Chondrocyte (in vitro differentiated cells): ENCODE measurements at places on chromosomes 3 and 15.

DNA sequence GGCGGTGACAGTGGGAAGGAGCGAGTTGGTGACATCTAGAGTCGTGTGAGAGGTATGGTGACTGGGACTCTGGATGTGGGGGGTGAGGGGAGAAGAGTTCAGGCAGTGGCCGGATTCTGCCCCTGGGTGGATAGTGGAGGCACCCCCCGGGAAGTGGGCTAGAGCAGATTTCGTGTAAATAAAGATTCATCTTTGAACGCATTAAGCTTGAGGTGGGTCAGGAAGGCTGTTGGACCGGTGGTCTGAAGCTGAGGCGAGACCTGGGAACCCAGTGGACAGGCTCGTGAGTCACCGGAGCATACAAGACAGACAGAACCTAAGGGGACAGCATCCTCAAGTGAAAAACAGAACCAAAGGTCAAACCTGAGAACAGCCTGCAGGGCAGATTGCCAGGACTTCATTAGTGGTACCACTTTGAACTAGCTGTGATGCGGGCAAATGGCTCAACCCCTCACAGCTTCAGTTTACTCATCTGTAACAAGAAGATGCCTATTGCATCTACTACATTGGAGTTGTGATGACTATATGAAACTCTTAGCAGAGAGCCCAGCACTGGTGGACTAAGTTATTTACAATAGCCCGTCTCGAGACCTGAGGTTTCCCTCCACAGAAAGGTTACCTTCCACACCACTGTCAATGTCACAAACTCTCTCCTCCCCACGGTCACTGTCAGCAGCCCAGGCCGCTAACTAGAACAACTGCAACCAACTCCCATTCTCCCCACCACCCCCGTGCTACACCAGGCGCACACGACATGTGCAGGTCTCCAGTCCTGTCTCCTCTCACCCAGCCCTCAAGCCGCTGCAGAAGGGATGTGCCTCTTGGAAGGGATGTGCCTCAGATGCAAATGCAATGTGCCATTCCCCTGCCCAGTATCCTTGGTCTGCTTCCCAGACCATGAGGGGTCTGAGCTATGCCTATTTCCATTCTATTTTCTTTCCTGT lies 901 bp upstream of the CLN6 start:
- H3K27ac ChIP-seq: peak overlapping the region; percentile 76
- DNase-seq: peak; percentile 75
- H3K4me3 ChIP-seq: peak overlapping the region; percentile 76
- H3K4me1 ChIP-seq: peaks cover 23% of the 10 kb centered on the region
- no peaks in the 10 kb centered on the region for H3K36me3 ChIP-seq

GRCh38 chr3:71584394-71585011 lies 975 bp upstream of the FOXP1 start:
- H3K4me1 ChIP-seq: peaks cover 48% of the 10 kb centered on the region
- peak overlapping the region; percentile 96 for H3K27ac ChIP-seq
- DNase-seq: no peak
- H3K4me3 ChIP-seq: peak overlapping the region; percentile 81
- no peaks in the 10 kb centered on the region for H3K27me3 ChIP-seq

GRCh38 chr3:127408022-127408683 lies 120.3 kb upstream of the PRR20G start:
- DNase-seq: peak; percentile 57

DNA sequence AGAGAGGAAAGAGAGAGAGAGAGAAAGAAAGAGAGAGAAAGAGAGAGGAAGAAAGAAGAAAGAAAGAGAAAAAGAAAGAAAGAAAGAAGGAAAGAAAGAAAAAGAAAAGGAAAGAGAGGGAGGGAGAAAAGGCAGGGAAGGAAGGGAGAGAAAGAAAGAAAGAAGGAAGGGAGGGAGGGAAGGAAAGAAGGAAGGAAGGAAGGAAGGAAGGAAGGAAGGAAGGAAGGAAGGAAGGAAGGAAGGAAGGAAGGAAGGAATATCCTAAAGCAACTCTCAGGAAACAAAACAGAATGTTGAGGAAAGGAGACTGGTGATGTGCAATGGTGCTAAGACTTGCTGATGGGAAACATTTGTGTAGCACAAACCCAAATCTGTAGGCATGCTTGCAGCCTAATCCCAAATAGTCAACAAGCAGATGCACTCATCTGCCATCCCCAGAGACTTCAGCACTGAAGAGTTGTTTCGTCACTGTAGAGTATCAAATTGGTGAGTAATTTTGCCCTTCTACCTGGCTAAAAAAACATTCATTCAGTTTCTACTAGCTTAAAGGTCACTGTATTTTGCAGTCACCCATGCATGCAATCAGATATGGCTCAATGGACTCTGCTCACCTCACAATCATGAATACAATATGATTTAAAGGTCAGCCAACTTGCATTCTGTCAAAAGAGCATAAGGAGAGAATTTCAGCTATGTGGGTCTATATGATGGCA lies 480.3 kb downstream of the FGF12 start:
- no peaks in the 10 kb centered on the region for H3K4me1 ChIP-seq
- no peak overlapping the region for H3K4me3 ChIP-seq
- no peaks in the 10 kb centered on the region for H3K27me3 ChIP-seq

DNA sequence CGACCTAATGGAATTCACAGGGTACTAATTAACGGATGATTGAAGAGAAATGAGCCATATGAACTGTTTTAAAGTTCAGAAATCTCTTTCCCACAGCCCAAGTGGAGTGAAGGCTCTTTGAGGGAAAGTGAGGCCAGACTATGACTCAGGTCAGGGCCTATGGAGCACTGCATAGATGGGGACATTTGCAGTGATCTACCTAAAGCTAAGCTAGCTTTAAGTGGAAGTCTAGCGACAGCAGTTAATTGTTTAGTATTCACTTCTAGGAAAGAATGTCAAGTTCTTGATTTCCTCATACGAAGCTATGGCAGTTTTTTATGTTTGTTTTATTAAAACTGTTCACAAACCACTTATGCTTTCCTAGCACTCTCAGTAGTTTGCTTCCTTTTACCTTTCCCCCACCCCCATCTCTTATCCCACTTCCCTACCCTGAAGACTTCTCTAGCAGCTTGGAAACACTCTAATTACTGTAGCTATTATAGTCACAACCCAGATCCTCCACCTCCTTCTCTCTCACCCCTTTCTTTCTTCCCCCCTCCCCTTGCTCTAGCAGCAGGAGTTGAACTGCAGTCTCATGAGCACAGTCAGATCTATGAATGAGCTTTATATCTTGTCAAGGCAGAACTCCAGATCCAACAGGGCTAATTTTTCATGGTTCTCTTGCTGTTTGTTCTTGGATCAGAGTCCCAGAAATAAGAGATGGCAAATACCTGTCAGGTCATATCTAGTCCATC lies 6.2 kb downstream of the ZNF609 start:
- peak overlapping the region; percentile 15 for H3K27ac ChIP-seq
- peaks cover 43% of the 10 kb centered on the region for H3K4me1 ChIP-seq
- no peak overlapping the region for H3K4me3 ChIP-seq

- peak overlapping the region; percentile 22 for H3K27ac ChIP-seq
- DNase-seq: no peak
- H3K27me3 ChIP-seq: no peaks in the 10 kb centered on the region
Measured at GRCh38 chr3:159818997-159819500, 169.6 kb upstream of the IL12A start.

DNA sequence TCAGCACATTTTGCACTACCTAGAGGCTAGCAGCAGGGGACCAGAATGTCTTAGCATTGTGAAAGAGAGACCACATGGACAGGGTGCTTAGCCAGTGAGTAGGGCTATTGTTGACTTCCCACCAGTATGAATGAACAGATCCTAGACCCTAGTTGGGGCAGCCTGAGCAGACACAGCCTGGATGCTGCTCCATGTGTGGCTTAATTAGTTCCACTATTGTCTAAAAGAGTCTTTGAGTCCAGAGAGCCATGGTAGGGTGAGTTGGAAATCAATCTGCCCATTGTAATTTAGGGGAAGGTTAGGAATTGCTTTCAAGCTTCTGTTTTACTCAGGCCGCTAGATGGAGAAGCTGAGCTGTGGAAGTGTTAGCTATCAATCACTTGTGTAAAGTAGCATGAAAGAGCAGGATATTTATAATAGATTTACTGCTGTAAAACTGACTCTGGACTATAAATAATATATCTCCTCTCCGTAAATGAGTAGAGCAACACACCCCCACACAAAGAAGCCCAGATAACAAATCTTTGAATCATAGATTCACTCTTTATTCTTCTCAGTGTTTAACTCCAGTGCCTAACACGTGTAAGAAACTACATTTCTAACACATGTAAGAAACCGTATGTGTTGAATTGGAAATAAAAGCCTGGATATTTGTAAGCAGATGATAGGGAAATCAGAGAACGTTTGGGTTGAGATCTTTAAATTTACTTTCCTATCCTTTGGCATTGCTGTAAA lies 4.1 kb upstream of the GCSAM start:
- H3K36me3 ChIP-seq: no peaks in the 10 kb centered on the region
- no peak for DNase-seq
- H3K4me3 ChIP-seq: no peak overlapping the region

- H3K36me3 ChIP-seq: no peaks in the 10 kb centered on the region
Measured at GRCh38 chr3:14925729-14926591, 21.4 kb upstream of the NR2C2 start.

DNA sequence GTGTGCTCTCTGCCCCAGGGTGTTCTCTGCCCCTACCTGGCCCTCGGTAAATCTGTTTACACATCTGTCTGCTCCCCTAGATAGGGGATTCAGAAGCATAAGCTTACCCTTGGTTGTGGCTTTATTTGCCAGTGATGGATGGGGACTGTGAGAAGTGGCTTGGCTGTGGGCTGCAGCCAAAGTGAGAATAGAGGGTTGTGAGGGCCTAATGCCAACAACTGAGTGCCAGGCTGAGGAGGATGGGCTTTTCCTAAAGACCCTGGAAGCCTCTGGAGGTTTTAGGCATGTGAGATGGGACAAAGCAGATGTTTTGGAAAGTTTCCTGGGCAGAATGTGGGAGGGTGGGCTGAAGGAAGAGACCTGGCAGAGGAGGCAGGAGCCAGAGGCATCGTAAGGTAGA lies 15.4 kb upstream of the APEH start:
- peaks cover 2% of the 10 kb centered on the region for H3K27me3 ChIP-seq
- DNase-seq: no peak
- no peaks in the 10 kb centered on the region for H3K36me3 ChIP-seq
- H3K27ac ChIP-seq: no peak overlapping the region

DNA sequence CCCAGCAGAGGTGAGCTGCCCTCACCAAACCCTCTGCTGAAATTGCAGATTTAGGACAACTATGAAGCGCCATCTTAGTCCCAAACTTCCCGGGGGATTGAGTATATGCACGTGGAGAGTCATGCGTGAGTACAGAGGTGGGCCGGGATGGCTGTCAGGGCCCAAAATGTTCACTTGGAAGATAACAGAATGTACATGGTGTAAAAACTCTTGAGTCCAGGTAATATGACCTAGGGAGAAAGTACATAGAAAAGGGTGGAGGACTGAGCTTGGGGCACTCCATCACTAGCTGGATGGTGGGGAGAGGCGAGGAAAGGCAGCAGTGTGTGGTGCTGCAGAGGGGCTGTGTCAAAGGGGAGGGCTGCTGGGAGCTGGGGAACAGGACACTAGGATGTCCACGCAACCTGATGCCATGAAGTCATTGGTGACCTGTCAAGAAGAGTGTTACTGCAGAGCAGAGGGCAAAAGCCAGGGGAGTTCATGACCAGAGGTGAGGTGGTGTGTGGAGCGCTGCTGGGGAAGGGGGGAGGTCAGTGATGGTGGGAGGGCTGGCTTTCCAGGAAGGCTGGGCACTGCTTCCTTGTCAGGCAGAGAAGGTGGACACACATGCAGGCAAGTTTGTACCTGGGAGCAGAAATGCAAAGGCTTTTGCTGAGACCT lies 236.2 kb upstream of the LYSMD4 start:
- H3K27ac ChIP-seq: no peak overlapping the region
- no peaks in the 10 kb centered on the region for H3K36me3 ChIP-seq
- no peaks in the 10 kb centered on the region for H3K4me1 ChIP-seq
- peak; percentile 37 for DNase-seq
- no peak overlapping the region for H3K4me3 ChIP-seq

- peaks cover 11% of the 10 kb centered on the region for H3K27me3 ChIP-seq
- H3K4me3 ChIP-seq: no peak overlapping the region
- H3K36me3 ChIP-seq: no peaks in the 10 kb centered on the region
- peaks cover 8% of the 10 kb centered on the region for H3K4me1 ChIP-seq
- H3K27ac ChIP-seq: no peak overlapping the region
Measured at GRCh38 chr15:42066764-42067415, 27.5 kb downstream of the PLA2G4D start.

GRCh38 chr3:95210878-95211277 lies 1148.0 kb downstream of the NSUN3 start:
- DNase-seq: no peak
- no peaks in the 10 kb centered on the region for H3K4me1 ChIP-seq
- no peak overlapping the region for H3K4me3 ChIP-seq
- no peaks in the 10 kb centered on the region for H3K27me3 ChIP-seq

GRCh38 chr3:190016966-190017365 lies 103.7 kb downstream of the P3H2 start:
- no peak overlapping the region for H3K27ac ChIP-seq
- peaks cover 71% of the 10 kb centered on the region for H3K4me1 ChIP-seq
- H3K27me3 ChIP-seq: no peaks in the 10 kb centered on the region

DNA sequence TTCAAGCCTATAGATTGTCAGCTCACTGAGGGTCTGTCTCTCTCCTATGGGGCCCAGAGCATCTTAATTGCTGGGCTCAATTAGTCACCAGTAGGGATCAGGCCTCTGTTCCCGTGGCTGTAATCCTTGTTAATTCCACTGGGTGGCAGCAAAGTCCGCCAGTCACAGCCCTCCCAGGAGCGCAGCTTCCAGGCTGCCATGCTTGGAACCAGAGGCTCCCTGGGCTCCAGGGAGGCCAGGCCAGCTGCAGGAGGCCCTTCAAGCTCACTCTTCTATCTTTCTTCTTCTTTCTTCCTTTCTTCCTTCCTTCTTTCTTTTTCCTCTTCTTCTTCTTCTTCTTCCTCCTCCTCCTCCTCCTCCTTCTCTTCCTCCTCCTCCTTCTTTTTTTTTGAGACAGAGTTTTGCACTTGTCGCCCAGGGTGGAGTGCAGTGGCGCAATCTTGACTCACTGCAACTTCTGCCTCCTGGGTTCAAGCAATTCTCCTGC lies 14.4 kb downstream of the RNU5B-1 start:
- H3K36me3 ChIP-seq: no peaks in the 10 kb centered on the region
- H3K27me3 ChIP-seq: peaks cover 4% of the 10 kb centered on the region
- DNase-seq: no peak

DNA sequence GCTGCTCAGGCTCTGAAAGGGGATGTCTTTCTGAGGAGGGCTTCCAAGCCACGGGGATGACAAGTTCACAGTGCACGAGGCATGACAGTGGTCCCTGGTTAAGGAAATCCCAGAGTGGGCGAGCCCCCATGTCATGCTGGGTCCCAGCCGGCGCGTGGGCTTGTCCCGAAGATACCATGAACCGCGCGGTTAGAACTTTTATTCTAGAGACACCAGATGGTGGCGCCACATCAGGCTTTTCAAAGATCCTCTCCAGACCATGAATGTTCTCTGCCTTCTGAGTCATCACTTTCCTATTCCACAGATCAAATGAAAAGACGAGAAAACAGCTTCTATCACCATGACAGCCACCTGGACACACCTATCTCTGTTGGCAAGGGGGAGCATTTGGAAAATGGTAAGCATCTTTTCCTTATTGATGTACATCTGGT lies 227.8 kb upstream of the LYSMD4 start:
- peaks cover 6% of the 10 kb centered on the region for H3K27me3 ChIP-seq
- H3K4me3 ChIP-seq: no peak overlapping the region
- H3K36me3 ChIP-seq: no peaks in the 10 kb centered on the region
- peak; percentile 47 for DNase-seq
- peaks cover 20% of the 10 kb centered on the region for H3K4me1 ChIP-seq

- no peak overlapping the region for H3K27ac ChIP-seq
- peaks cover 9% of the 10 kb centered on the region for H3K27me3 ChIP-seq
- no peaks in the 10 kb centered on the region for H3K36me3 ChIP-seq
- H3K4me1 ChIP-seq: no peaks in the 10 kb centered on the region
- no peak overlapping the region for H3K4me3 ChIP-seq
- no peak for DNase-seq
Measured at GRCh38 chr15:53917109-53917508, 61.1 kb upstream of the UNC13C start.

GRCh38 chr3:55824406-55824805 lies 337.3 kb upstream of the WNT5A start:
- H3K4me1 ChIP-seq: peaks cover 7% of the 10 kb centered on the region
- DNase-seq: no peak
- H3K4me3 ChIP-seq: no peak overlapping the region
- H3K27me3 ChIP-seq: peaks cover 6% of the 10 kb centered on the region
